ENCODE measurements at places on chromosomes 16 and 17.

- DNase-seq: no peak
Measured at GRCh38 chr17:57838857-57839570, 10.8 kb downstream of the MRPS23 start.

GRCh38 chr17:50571681-50572080 is 11.2 kb downstream of the CACNA1G start:
- no peak for DNase-seq

DNA sequence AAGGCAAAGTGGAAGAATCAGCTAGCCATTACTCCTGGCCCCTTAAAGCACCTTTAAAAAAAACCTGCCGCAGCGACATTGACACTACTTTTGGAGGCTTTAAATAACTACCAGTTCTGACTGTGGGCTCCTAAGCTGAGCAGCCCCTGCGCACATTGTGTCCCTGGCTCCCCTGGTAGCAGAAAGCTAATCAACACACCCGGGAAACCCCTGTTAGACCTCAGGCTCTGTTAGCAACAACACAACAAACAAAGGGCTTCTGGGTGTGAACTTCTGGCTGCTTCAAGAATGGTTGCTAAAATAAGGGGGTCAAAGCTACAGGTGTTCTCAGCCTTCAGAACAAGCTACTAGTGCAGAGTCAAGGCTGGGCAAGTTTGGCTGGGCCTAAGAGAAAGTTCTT is 83.6 kb downstream of the TMEM100 start:
- DNase-seq: no peak

GRCh38 chr17:55159251-55159650 is 105.5 kb upstream of the HLF start:
- DNase-seq: no peak

- DNase-seq: no peak
Measured at GRCh38 chr17:71273441-71273840, 847.4 kb upstream of the SOX9 start.

DNA sequence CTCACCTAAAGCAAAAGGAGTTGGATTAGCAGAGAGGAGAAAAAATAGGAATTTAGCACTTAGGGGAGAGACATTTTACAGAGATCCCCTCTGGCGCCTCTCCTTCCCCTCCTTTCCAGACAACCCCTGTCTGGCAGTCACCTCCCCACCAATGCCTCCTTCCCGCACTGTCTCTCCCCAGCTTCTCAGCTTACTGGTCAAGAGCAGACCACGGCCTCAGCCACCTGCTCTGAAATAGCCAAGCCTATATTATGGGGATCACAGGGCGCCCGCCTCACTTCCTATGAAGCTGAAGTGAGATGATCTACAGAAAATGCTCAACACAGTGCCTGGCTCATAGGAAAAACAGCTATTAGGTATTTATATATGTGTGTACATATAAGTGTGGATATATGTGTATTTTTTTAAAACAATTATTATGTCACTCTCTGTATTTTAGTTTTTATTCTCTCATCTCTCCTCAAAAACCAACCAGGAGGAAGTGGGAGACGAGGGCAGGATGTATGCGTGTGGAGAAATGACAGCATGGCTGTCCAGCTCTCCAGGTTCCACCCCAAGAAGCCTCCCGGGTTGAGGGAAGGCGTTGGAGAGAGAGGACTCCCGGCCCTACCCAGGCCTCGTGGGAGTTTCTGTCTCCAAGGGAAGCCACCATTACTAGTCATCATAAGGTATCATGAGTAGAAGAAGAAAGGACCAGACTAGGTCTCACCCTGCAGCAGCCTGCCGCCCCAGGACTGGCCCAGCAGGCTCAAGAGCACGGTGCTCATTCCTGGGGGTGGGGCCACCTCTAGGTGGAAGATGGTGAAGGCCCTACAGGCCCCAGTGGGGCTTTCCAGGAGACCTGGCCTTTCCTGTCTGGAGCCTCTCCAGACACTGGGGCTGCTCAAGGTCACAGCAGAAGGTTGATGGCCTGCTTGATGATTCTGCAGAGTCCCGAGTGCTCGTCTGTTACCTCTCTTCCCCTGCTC is 27.2 kb downstream of the MAP3K14 start:
- no peak for DNase-seq

- DNase-seq: peak; percentile 28
Measured at GRCh38 chr17:60600490-60601446, 775 bp downstream of the PPM1D start.
